Uterus (tissue), 4 donors: ENCODE measurements at places on chromosomes 5 and 9. TPM values are rescaled to one million over a fixed set of nuclear protein-coding genes. Genes with fewer than 3 reads are reported as not detected.

CCDC192 gene
- 1.3 TPM for total RNA-seq

PTPRD gene
- total RNA-seq, result 3.8 TPM

DNA sequence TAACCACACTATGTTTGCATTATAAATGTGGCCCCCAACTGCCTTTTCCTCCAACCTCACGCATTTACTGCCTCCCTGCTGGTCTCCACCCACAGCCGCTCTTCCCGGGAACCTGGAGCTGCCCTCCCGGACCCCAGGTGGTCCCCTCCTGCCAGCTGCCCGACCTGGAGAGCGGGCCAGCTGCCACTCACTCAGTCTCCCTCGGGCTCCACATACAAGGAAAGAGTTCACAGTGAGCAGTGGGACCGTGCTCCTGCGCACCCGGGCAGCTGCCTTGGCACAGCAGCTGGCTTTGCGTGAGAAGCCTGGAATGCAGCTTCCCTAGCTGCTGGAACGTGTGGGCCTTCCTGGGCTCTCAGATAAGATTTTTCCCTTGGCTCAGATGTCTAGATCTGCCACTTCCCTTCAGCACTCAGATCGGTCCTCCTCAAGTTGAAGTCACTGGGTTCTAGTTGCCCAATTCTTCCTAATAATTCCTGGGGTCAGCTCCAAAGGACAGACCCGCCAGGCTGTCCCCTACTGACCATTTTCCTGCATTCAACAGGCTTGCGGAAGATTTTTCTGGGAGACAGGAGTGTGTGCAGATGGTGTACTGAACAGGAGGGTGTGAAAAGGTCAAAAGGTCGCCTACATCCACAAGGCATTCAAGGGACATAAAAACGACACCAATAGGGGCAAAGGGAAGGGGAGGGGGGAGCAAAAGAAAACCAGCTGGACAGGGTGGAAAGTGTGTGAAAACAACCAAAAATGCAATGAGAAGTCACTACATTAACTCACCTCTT, 69.1 kb downstream of the MYO10 start:
- no peak overlapping the region for H3K4me3 ChIP-seq
- no peaks in the 10 kb centered on the region for H3K36me3 ChIP-seq
- H3K27ac ChIP-seq, result no peak overlapping the region
- DNase-seq, result no peak

CRAT gene
- total RNA-seq, result 42.4 TPM

HTR1A gene
- total RNA-seq, result not detected

DNA sequence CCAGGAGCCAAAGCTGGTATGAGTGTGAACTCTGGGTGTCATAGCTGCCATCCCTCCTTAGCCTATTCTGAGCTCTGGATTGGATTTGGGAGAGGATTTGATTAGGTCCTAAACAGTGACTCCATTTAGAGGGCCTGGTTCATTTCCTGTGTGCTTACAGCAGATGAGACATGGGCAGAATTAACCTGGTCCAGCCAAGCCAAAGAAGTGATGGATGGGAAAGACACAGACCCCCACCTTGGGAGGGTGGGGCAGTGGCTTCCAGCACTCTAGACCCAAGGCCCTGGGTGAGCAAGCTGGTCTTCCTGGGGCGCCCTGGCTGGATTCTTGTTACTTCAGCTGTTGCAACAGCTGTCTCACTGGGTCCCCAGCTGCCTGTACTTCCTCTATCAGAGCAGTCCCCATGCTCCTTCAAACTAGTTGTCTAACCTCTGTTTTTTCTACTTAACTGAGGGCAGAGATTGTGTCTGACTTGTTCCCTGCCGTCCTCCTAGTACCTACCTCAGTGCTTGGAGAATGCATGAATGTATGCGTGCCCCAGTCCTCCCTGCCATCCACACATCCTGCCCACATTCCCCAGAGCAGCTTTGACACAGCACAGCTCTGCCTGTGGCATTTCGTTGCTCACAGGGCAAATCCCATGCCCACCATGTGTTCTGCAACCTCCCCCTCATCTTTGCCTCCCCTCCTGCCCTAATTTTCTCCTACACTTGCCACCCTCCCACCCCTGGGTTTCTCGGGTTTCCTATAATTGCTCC, 115.9 kb downstream of the RGS3 start:
- H3K36me3 ChIP-seq, result no peaks in the 10 kb centered on the region
- no peak overlapping the region for H3K27ac ChIP-seq
- no peak for DNase-seq
- H3K27me3 ChIP-seq, result no peaks in the 10 kb centered on the region
- no peak overlapping the region for H3K4me3 ChIP-seq

SCAMP1 gene
- 57.4 TPM for total RNA-seq

DNA sequence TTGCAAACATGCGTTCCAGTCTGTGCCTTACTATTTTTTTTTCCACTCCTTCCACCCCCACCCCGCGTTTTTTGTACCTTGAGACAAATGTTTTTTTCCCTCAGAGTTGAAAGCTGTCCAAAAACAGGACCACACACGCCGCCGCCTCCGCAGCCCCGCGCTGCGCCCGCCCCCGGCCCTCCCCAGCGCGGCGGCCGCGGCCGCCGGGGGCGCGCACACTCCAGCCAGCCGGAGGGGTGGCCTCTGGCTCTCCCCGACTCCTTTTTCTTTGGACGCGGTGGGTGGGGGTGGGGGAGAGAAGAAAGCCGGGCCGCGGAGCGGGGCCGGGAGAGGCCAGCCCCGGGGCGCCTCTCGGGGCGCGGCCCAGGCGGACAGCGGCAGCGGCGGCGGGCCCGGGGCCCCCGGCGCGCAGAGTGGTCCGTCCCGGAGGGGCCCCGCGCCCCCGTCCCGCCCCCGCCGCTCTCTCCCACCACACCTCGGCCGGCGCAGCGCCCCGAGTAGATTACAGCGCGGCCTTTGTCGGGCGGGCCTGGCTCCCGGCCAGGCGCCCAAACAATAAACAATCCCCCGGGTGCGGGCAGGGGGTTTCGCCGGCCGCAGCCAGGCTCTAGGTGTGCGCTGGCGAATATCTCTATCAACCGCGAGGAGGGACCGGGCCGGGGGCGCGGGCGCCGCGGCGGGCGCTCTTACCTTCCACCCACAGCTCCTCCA, 10.9 kb downstream of the PTCH1 start:
- peak; percentile 71 for DNase-seq
- peak overlapping the region; percentile 95 for H3K27ac ChIP-seq
- no peaks in the 10 kb centered on the region for H3K36me3 ChIP-seq
- H3K4me3 ChIP-seq, result peak overlapping the region; percentile 89

PCDHAC2 gene
- 0.77 TPM for total RNA-seq

PCDHB6 gene
- 2.3 TPM for total RNA-seq

DNA sequence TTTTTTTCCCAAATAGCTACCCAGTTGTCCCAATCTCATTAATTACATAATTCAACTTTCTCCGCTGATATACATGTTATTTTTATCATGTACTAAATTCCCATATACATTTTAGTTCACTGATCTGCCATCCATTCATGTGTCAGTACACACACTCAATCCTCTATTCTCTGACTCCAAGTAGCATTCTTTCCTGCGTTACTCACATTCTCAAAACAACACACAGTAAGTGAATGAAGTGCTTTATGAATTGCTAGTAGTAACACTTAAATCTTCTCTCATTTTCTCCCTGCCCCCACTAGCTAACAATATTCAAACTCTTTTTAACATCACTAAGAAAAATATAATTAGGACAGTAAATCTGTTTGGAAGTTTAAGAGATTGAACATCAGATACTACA, 8.9 kb downstream of the ZNF366 start:
- H3K4me1 ChIP-seq, result no peaks in the 10 kb centered on the region
- H3K27me3 ChIP-seq, result no peaks in the 10 kb centered on the region
- H3K4me3 ChIP-seq, result no peak overlapping the region
- H3K36me3 ChIP-seq, result no peaks in the 10 kb centered on the region
- H3K27ac ChIP-seq, result no peak overlapping the region

DNA sequence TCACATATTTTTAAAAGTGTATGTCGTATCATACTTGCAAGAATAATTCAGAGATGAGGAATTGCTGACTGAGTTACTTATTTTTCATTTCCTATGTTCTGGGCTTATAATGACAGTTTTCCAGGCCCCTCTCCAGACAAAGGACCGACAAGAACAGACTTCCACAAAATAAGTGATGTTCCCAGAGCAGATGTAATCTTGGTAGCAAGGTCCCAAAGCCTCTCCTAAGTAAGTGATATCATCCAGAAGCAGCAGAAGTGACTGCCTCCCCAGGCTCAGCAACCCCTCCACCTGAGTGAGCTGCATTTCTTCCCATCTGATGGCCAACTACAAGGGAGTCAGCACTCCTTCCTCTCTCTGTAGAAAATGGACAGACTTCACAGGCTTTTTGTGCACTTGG, 57.1 kb downstream of the SEMA6A start:
- H3K36me3 ChIP-seq, result no peaks in the 10 kb centered on the region
- no peak overlapping the region for H3K27ac ChIP-seq
- no peak overlapping the region for H3K4me3 ChIP-seq

DNA sequence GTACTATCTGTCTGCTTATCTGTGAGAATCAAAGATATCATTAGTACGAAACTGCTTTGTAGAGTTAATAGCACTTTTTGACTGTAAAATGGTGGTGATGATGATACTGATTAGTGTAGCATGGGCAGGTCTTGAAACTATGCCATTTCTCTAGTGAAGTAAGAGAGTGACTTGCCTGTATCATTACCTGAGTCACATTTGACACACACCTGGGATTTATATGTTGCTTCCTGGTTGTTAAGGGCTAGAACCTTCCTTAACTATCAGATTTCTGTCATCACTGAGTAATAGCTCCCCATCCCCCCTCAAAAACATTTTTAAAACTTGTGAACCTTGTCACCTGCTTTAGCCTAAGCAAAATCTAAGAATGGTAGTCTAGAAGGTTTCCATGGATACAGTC, 135.6 kb upstream of the RORB start:
- no peak for DNase-seq
- H3K27me3 ChIP-seq, result no peaks in the 10 kb centered on the region
- no peak overlapping the region for H3K27ac ChIP-seq

- H3K4me1 ChIP-seq, result no peaks in the 10 kb centered on the region
- H3K27me3 ChIP-seq, result no peaks in the 10 kb centered on the region
- DNase-seq, result no peak
- H3K4me3 ChIP-seq, result no peak overlapping the region
- no peak overlapping the region for H3K27ac ChIP-seq
- no peaks in the 10 kb centered on the region for H3K36me3 ChIP-seq
These were observed 82.0 kb downstream of the SYK start for GRCh38 chr9:90883661-90884060.
